Left colon (tissue), 2 donors: ENCODE measurements at places on chromosomes 5 and 9. TPM values are rescaled to one million over a fixed set of nuclear protein-coding genes. Genes with fewer than 3 reads are reported as not detected.

Gene SMIM33
- total RNA-seq, result 2.8 TPM

Gene IRF1
- total RNA-seq, result 126 TPM

GRCh38 chr5:92505145-92505544 lies 1075.9 kb downstream of the NR2F1-AS1 start:
- DNase-seq, result no peak

- DNase-seq, result no peak
Measured at GRCh38 chr5:88661806-88662207, 221.2 kb downstream of the MEF2C start.

DNA sequence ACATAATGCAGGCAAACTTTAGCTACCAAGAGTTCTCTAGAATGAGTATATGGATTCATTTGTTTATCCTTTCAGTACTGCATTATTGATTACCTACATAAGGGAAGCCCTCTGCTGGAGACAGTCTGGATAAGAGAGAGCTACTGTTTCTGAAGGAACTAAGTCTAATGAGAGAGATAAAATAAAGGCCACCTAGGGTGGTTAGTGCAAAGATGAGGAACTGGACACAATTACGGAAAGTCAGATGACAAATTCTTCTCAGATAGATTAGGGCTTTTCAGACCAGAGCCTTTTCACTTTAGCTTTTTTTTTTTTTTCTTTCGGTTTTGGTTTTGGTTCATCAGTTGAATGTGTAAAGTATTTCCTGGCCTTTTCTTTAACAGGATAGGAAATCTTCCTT lies 31.3 kb downstream of the ISOC1 start:
- DNase-seq, result no peak

DNA sequence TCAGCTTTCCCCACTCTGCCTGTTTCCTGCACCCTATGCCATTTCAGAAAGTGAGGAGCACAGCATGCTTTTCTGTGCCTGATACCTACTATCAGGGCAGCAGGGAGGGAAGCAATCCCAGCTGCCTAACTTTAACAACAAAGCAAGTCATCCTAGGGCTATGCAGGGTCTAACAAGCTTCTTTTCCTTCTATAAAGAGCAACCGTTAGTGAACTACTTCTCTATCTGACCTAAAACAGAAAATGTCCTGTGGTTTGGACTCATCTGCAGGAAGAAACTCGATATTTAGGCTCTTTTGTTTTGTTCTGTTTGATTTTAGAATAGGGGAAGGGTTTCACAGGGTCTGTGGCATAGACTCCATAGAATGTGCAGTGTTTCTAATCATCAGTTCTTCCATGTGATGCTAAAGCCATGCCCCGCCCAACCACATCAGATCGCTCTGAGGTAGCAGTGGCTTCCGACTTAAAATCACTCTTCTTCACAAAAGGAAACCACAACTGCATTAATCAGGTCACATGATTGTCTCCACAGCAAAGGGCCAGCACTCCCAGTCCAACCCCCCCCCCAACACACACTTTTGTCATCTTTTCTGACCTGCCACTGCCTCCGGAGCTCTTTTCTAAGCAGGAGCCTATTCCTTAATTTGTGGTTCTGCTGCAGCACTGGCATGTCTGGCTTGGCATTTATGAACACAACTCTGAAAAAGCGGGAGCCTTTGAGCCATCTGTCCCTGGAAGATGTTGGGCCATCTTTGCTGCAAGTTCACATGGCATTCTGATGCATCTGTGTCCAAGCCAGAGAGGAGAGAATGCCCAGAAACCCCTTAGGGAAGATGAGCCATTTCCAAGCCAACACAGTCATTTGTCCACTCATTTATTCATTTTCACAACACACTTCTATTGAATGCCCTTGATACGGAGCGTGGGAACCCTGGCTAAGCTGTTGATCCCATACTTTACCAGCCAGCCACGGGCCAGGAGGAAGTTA lies 71.6 kb downstream of the CFAP90 start:
- DNase-seq, result no peak

DNA sequence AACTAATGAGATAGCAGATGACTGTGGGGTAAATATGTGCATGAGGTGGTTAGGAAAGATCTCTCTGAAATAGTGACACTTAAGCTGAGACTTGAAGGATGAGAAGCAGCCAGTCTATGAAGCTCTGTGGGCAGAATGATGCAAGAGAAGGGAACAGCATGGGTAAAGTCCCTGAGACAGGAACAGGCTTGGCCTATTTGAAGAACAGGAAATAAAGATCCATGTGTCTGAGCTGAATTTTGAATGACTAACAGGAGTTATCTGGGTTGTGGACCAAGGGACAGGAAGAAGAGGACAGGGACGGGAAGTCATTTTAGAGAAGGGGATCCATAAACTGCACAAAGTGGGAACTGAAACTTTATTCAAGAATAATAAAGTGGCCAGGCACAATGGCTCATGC lies 25.6 kb upstream of the HMGCS1 start:
- no peak for DNase-seq

DNA sequence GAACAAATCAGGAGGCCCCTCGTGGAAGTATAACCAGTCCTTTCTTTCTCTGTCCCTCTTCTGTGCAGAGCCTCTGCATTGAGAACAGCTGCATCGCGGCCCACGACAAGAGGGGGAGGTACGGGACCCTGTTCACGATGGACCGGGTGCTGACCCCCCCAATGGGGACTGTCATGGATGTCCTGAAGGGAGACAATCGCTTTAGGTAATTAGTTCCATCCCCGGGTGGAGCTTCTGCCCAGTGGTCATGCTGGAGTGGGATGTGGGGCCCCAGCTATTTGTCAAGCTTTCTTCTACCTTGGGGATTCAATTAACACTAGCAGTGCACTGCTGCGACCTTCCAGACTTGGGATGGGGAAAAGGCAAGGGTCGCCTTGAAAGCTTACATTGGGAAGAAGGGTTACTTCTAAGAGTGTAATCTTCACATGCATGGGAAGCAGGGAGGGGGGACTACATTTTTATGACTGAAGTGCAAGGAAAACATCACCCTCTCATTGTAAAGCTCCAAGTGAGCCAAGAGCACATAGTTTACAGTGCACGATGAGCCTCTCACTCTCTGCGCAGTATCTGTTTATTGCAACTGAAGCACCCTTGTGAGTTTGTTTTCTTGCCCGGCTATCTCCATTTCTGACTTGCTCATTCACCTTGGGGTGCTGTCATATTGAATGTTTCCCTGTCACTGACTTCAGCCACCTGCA lies 27.0 kb downstream of the TGFBI start:
- DNase-seq, result no peak

DNA sequence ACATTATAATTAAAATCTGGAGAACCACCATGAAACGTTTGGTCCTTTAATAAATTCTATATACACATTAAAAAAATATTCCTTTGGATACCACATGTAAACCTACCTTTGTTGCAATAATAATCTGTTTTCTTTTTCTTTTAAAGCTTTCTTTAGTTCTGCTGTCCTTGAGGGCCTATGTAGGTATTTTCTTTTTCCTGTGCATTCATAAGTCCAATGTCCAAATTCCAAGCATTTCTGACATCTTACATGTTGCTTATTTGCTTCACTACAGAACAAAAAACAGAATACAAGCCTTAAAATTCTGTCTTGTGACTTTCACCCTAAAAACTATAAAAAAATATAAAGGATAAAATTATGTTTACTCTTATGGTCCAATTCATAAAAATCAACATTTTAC lies 19.7 kb downstream of the ZCCHC10 start:
- no peak for DNase-seq

- no peak for DNase-seq
Measured at GRCh38 chr5:65475336-65475735, 6.4 kb downstream of the ADAMTS6 start.

DNA sequence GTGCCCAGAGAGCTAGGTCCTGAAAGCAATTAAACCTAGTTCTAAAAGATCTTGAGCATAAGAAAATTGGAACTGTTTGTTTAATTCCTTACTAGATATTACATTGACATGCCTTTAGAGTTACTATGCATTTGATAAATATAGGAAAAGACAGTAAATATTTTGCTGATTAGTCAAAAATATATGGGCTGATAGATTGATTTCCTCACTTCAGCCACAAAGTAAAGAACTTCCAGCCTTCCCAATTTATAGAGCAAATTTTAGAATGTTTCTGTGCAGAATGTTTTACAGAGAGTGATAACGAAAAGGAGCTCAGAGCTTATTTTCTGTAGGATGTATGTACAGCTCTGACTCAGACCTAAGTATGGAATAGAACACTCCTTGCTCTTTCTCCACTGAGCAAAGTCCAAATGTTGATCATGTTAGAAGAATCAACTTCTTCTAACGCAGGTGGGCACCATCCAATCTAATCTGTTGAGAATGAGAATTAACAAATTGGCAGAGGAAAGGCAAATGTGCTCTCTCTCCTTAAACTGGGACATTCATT lies 72.9 kb upstream of the PAM start:
- DNase-seq, result no peak

GRCh38 chr9:106655966-106656365 lies 207.0 kb upstream of the ZNF462 start:
- DNase-seq, result no peak
